ENCODE measurements at places on chromosomes 12 and 14.

DNA sequence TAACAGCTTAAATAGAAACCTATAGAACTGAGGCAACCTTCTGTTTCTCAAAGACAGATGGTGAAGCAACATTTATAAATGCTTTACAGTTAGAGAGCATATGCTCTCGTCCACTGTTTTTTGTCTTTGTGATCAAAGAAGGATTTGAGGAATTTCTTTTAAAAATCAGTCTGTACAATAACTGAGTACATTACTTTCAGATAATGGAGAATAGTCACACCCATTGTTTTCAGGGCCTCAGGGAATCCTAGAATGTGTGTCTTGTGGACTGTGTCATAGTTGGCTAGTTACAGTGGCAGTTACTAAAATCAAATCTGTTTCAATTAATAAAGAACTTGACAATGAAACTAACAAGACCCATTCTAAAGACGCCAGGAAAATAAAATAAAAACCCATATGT, 107.9 kb downstream of the PRKCH start:
- DNase-seq, result no peak

DNA sequence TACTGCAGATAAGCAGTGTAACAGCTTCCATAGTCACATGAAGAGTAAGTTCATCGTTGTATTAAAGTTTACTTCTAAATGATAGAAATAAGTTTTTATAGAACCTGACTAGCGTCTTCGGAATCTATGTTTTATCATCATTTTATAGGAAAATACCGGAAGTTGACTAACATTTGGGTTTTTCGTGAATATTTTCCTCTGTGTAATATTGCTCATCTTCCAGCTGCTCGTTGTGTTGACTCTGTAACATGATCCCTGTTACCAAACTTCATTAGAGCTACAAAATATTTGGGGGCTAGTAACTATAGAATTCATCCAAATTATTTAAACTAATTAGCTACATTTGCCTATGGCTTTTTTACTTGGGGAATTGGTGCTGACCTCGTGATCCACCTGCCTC, 37.2 kb downstream of the DDX51 start:
- DNase-seq, result no peak

- DNase-seq, result no peak
Observed at GRCh38 chr12:123867141-123867540, 105.0 kb downstream of the DNAH10 start.

GRCh38 chr14:67188326-67188725, 914 bp upstream of the GARIN2 start:
- DNase-seq, result no peak

GRCh38 chr14:57574617-57575288, 81.1 kb upstream of the CCDC198 start:
- DNase-seq, result no peak

DNA sequence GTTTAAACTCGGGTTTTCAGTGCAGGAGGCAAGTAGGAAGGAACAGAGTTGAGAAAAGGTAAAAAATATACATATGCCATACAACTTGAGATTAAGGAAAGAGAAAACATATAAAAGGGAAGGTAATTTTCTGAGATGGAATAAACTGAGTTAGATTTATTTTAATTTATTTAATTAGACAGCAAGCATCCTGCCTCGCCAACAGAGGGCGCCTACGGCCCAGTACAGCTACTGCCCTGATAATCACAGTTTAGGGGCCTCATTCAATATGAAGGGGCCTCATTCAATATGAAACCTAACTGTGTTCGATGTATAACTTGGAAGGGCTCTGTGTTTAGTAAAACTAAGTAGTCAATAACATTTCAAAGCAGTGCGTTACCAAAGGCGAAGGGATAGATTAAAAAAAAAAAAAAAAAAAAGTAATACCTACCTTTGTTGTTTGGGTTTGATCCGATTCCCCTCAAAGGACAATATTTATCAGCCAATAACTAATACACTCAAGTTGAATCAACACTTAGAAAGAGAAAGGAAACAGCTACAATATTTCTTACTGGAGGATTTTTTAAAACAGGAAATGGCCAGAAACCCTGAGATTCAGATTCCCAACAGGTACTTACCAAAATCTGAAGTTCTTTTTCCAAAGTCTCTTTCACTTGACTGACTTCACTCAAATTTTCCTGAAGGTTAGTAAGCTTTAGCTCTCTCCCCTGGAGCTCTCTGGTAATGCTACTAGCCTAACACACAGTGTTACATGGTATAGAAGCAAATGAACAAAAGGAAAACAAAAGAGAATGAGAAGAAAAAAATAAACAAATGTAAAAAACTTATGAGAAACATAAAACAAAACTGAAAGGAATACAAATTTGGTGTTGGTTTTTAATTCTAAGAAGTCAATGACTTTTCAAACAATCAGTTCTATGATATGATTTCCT, 70.0 kb upstream of the VPS33A start:
- peak; percentile 19 for DNase-seq

DNA sequence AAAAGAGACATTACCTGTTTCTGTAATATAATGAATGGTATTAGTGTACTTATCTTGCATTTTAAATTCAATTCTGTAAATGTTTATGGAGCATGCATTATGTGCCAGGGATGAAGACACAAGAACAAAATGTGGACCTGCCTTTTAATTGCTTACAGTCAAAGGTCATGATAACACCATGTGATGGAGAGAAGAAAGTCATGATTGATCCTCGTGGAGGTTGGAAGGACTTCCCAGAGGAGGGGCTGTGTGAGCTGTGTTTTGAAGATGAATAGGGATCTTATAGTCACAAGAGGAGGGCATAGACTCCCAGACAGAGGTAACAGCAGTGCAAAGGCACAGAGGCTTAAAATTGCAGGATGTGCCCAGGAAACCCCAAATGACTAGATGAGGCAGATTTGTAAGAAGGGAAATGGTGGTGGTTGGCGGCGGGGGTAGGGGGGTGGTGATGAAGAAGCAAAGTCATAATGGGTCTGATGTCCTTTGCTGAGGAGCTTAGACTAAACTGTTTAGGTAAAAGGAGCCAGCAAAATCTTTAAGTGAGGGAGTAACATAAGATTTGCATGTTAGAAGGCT, 151.5 kb downstream of the PRKCH start:
- no peak for DNase-seq

GRCh38 chr12:4157122-4157521, 116.4 kb upstream of the CCND2 start:
- DNase-seq, result no peak

DNA sequence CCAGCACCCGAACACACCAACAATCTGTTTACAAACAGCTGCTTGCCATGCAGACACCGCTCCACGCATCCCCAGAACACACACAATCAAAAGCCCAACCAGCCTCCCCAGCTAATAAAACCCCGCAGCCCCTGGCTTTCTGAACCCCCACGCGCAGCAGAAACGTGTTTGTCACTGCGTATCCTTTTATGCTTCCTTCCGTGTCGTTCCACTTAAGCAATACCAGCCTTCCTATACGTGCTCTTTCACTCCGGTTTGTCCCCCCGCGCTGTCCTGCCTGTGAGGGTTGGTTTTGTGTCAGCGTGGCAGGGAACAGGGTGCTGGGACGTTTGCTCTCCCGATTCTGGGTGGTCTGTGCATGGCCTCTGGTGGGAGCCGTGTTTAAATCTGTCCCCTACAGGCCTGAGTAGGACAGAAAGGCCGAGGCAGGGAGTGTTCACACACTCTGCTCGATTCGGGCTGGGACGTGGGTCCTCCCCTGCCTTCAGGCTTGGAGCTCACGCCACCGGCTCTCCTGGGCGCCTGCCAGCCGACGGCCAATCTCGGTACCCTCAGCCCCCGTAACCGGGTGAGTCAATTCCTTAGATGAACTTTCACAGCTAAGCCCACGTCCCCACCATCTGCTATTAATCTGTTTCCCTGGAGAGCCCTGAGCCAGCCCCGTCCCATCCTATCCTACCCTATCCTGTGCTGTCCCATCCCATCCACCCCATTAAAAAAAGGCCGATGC, 60.0 kb downstream of the NOC4L start:
- no peak for DNase-seq

DNA sequence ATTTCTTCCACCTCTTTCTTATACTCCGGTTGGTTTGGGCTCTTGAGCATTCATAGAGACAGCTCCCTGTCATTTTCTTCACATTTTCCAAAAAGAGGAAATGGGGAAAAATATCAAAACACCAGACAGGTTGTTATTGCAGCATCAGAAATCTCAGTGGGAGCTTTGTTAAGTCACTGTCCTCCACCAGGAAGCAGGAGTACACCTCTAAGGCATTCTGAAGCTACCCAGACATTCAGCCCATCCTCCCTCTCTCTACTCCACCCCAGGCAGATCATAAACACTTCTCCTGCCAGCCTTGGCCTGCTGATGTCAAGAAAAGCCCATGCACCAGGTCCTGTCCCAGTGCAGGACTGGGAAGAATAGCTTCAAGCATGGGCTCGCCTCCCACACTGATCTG, 1198.3 kb downstream of the VRK1 start:
- no peak for DNase-seq

GRCh38 chr12:83434600-83434999, 747.9 kb downstream of the TMTC2 start:
- no peak for DNase-seq

DNA sequence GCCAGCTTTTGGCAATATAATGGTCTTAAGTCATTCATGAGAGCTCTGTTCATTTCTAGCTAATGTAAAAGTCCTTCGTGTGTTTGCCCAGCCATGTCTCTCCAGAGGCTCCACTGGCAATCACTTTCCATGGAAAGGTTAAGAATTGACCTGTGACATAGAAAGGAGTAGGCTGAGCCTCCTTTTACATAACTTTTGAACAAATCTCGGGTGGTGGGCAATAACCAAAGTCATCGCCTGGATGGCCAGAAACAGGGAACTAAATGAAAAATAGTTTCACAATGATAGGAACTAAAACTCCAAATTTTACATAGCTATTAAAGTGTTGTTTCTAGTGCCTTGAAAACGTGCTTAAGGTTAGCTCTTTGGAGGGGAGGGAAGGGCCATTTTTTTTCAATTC, 6.5 kb downstream of the BHLHE41 start:
- no peak for DNase-seq

DNA sequence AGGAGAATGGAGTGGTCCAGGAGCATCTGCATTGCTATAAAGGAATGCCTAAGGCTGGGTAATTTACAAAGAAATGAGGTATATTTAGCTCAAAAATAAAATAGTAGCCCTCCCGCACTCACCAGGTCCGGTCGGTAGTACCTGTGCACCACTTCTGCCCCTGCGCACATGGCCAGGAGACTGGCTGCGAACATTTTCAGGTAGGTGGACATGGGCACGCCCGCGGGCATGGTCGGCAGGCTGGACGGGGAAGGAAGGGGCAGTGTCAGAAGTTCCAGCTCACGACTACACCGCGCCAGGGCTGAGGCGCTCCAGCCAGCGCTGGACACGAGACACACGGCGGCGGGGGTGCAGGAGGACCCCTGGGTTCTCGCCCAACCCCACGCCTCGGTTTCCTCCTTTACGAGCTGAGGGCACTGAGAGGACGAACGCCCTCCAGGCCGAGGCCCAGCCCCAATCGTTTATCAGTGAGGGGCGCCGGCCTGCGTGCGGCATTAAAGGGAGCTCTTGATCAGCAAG, 9.1 kb upstream of the TDG start:
- DNase-seq, result no peak

- DNase-seq, result no peak
Observed at GRCh38 chr12:132264086-132265010, 65.0 kb downstream of the GALNT9 start.

- no peak for DNase-seq
Observed at GRCh38 chr12:32789916-32790315, 34.2 kb upstream of the YARS2 start.

- DNase-seq, result no peak
Observed at GRCh38 chr12:33830070-33830469, 192.2 kb upstream of the ALG10 start.

DNA sequence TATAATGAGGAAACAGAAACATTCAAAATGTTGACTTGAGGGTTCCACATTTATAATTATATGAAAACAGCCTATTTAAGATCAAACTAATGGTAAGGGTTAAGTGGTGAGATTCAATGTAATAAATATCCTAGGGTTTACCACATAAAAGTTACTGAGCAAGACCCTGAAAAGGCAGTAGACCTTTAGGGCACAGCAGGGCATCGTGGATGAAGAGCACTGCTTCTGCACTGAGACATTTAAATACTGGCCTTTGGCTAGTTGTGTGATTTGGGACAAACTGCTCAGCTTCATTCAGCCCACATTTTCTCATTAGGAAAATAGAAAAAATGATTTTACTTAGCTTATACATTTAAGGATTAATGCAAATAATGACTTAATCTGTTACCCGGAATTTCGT, 42.0 kb downstream of the CNTN1 start:
- no peak for DNase-seq

DNA sequence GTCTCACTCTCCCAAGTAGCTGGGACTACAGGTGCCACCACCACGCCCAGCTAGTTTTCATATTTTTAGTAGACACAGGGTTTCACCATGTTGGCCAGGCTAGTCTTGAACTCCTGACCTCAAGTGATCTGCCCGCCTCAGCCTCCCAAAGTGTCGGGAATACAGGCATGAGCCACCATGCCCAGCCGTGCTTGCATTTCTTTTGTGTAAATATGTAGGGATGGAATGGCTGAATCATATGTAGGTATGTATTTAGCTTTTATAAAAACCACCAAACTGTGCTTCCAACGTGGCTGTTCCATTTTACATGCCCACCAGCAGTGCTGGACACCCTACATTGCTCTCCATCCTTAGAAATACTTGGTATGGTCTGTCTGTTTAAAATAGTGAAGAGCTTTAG, 32.8 kb upstream of the CLMN start:
- DNase-seq, result no peak

DNA sequence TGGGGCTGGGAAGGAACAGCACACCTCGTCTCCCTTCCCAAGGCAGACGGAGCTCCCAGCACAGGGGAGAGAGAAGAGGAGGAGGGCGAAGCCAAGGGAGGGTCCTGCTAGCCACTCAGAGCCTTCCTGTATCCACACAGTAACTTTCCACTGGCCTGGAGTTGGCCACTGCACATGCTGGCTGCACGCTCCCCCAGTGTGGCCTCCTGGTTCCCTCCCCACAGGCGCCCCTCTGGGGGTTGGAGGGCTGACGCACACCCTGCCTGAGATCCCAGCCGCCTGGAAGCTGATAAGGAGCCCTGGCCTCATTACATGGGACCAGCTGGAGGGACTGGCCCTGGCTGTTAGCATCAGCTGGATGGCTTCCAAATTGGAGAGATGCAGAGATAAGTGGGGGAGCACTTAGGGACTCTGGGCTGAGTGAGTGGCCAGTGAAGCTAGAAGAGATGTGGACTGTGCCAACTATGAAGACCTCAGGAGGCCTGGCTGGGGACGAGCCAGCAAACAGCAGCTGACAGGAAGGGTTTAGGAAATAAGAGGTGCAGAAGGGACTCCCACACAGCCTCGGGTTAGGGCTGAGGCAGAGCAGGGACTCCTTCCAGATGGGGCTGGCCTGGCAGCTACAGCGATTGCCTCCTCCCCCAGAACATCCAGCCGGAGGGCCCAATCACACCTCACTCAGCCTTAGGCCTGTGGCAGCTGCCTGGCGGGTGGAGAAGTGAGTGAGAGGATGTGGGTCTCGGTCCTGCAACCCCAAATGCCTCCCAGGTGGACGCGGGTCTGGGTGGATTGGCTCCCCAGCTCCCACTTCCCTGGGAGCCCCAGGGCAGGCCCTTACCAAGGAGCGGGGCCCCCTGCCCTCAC, 26.3 kb upstream of the BCDIN3D start:
- no peak for DNase-seq

GRCh38 chr12:49865109-49865781, 22.3 kb upstream of the BCDIN3D start:
- no peak for DNase-seq

GRCh38 chr12:75954041-75954440, 77.5 kb downstream of the PHLDA1 start:
- no peak for DNase-seq

- no peak for DNase-seq
Observed at GRCh38 chr12:14431975-14432374, 66.5 kb downstream of the ATF7IP start.

- DNase-seq, result no peak
Observed at GRCh38 chr14:33691907-33692306, 259.0 kb downstream of the EGLN3 start.

All from NCI-H510A (cell line).